ENCODE measurements at places on chromosomes 6 and 20. TPM values are rescaled to one million over a fixed set of nuclear protein-coding genes. Genes with fewer than 3 reads are reported as not detected.

GRCh38 chr6:163381118-163381756 is 33.3 kb upstream of the QKI start:
- no peak overlapping the region for H3K4me3 ChIP-seq
- no peaks in the 10 kb centered on the region for H3K4me1 ChIP-seq
- H3K27ac ChIP-seq, result no peak overlapping the region
- H3K36me3 ChIP-seq, result no peaks in the 10 kb centered on the region
- H3K27me3 ChIP-seq, result no peaks in the 10 kb centered on the region

- no peaks in the 10 kb centered on the region for H3K4me1 ChIP-seq
- H3K27ac ChIP-seq, result no peak overlapping the region
- H3K27me3 ChIP-seq, result no peaks in the 10 kb centered on the region
Observed at GRCh38 chr20:47710665-47711045, 74.6 kb downstream of the SULF2 start.

- H3K4me3 ChIP-seq, result no peak overlapping the region
- H3K27me3 ChIP-seq, result no peaks in the 10 kb centered on the region
- H3K4me1 ChIP-seq, result no peaks in the 10 kb centered on the region
- DNase-seq, result no peak
Observed at GRCh38 chr6:80642452-80642851, 536.0 kb downstream of the BCKDHB start.

DNA sequence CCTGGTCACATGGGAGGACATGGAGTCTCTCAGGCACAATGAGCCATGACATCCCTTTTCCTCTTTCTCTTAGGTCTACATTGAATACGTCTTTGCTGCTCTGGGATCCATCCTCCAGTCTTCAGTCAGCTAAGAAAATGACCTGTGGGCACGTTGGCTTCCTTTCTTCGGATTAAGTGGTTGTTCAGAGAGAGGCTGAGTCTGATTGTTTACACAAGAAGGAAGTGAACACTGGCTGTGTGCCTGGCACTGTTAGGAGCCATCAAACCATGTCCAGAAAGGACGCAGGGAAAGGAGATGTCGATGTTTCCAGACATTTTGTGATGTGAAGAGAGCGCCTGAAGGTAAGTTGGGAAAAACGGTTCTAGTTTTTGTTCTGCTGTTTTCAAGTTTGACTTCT is 309.9 kb upstream of the CDYL start:
- no peak overlapping the region for H3K4me3 ChIP-seq
- H3K36me3 ChIP-seq, result no peaks in the 10 kb centered on the region
- DNase-seq, result peak; percentile 26

DNA sequence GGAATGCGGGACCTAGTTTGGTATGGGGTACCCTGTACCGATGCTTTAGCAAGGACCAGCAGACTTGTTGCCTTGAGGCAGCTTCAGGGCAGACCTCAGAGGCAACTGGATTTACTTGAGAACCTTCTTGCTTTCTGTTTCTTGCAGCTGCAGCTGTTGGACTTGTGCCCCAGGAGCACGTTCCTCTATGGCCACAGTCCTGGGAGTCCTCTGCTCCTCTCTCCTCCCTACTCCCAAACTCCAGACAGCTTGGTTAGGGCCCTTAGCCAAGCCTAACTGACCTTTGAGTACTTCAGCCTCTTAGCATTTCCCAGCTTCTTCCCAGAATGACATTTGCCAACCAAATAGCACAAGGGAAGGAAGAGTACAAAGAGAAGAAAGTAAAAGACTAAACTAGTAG is 34.7 kb downstream of the GHRH start:
- H3K4me1 ChIP-seq, result peaks cover 4% of the 10 kb centered on the region
- no peaks in the 10 kb centered on the region for H3K36me3 ChIP-seq
- no peak for DNase-seq
- H3K27ac ChIP-seq, result peak overlapping the region; percentile 69
- H3K27me3 ChIP-seq, result no peaks in the 10 kb centered on the region
- H3K4me3 ChIP-seq, result no peak overlapping the region

DNA sequence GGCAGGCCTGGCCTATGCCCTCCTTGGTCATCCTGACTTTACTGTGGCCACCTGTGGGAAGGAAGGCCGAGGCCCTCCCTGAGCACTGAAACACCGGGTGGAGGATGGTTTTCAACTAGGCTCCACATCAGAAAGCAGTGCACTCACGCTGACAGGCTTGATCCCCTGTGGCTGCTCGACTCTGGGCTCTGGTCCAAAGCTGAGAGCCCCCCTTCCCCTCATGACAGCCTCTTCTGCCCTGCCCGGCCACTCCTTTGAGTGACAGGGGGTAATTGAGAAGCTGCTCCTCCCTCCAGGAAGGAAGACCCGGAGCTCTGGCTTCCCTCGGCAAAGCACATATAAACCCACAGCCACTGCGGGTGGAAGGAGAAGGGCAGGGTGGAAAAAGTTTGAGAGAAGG is 43.6 kb downstream of the MUC22 start:
- no peak overlapping the region for H3K27ac ChIP-seq
- H3K4me1 ChIP-seq, result no peaks in the 10 kb centered on the region
- H3K4me3 ChIP-seq, result no peak overlapping the region
- no peak for DNase-seq
- no peaks in the 10 kb centered on the region for H3K36me3 ChIP-seq

GRCh38 chr6:134436281-134436815 is 118.4 kb upstream of the SGK1 start:
- peaks cover 7% of the 10 kb centered on the region for H3K4me1 ChIP-seq
- no peak overlapping the region for H3K4me3 ChIP-seq
- no peaks in the 10 kb centered on the region for H3K27me3 ChIP-seq

GRCh38 chr6:119442776-119443184 is 93.2 kb upstream of the MAN1A1 start:
- H3K4me1 ChIP-seq, result peaks cover 22% of the 10 kb centered on the region
- H3K4me3 ChIP-seq, result no peak overlapping the region
- no peaks in the 10 kb centered on the region for H3K36me3 ChIP-seq
- H3K27me3 ChIP-seq, result no peaks in the 10 kb centered on the region
- no peak overlapping the region for H3K27ac ChIP-seq
- DNase-seq, result peak; percentile 26

DNA sequence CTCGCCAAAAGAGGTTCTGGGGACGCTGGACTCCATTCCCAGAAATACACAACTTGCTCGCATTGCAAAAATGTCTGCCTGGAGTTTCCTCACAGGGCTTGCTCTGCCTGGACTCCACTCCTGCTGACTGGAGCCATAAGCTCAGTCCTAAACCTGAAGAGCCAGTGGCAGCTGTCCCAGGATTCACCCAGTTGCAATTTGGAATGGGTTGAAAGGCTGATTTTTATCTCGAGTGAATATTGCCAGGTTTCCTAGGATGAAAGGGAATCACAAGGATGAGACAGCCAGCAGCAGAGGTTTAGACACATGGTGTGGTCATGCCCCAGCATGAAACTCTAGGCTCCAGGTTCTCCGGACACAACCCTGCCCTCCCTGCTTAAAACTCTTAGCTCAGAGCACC is 223.3 kb downstream of the BMP7 start:
- H3K27ac ChIP-seq, result no peak overlapping the region
- no peaks in the 10 kb centered on the region for H3K4me1 ChIP-seq
- DNase-seq, result no peak
- H3K27me3 ChIP-seq, result peaks cover 8% of the 10 kb centered on the region
- H3K4me3 ChIP-seq, result no peak overlapping the region
- no peaks in the 10 kb centered on the region for H3K36me3 ChIP-seq

GRCh38 chr6:84653027-84653551 is 111.3 kb downstream of the TBX18 start:
- H3K27ac ChIP-seq, result no peak overlapping the region
- no peak overlapping the region for H3K4me3 ChIP-seq
- no peaks in the 10 kb centered on the region for H3K27me3 ChIP-seq
- H3K4me1 ChIP-seq, result no peaks in the 10 kb centered on the region

DNA sequence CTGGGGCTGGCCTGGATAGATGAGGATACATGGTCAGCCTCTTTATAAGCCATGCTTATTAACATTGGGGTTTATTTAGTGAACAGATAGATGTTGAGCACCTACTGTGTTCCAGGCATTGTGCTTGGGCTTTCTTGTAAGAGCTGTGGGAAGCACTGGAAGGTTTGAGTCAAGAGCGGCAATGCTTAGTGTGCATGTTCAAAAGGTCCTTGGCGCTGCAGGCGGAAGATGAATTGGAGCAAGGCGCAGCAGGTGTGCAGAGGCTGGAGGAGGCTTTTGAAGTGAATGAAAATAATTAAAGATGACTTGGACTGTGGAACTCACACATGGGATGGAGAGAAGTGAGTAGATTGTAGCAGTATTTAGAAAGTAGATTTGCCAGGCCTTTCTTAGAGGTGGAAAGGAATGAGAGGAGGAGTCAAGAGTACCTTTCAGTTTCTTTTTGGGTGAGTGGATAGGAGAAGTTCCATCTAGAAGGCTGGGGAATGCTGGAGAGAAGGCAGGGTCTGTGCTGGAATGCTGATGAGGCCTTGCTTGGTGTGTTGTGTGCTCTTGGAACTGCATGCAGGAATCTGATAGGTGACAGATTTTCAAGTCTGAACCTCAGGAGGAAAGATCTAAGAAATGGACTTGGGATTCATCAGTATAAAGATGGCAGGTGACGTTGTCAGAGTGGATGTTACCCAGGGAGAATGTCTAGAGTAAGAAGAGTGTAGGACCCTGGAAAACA is 26.4 kb downstream of the SNX9 start:
- H3K36me3 ChIP-seq, result no peaks in the 10 kb centered on the region
- H3K27ac ChIP-seq, result no peak overlapping the region
- H3K27me3 ChIP-seq, result no peaks in the 10 kb centered on the region
- peaks cover 13% of the 10 kb centered on the region for H3K4me1 ChIP-seq
- DNase-seq, result no peak

DNA sequence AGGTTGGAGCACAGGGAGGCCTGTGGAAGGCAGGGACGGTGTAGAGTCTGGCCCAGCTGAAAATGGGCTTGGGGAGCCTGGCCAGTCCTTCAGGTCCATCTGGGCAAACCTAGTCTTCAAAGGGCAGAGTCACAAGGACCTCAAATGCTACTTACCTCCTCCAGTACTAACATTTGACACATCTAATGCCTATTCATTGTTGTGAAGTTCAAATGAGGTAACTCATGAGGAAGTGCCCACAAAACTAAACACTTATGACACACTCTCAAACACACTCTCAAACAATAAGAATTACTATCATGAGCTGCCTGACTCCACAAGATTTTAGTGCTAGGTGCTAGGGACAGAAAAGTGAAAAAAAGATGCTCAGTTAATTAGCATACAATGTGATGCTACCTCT is 27.1 kb downstream of the DAAM2 start:
- H3K4me3 ChIP-seq, result no peak overlapping the region
- no peak for DNase-seq
- H3K4me1 ChIP-seq, result no peaks in the 10 kb centered on the region
- no peaks in the 10 kb centered on the region for H3K27me3 ChIP-seq

Gene HLA-DQA2
- total RNA-seq, result 1.5 TPM

Gene AIF1
- 34.1 TPM for total RNA-seq

Gene IMPG1
- 0.06 TPM for total RNA-seq

Gene AFG1L
- total RNA-seq, result 3.2 TPM

Gene PRR18
- not detected for total RNA-seq

Gene IFT52
- 26.5 TPM for total RNA-seq

Gene TDRD6
- 0.18 TPM for total RNA-seq

Measured in adrenal gland (tissue), 19 donors.